ENCODE measurements at places on chromosomes 13 and 19.

- no peak for DNase-seq
Observed at GRCh38 chr13:40514802-40515201, 151.6 kb downstream of the FOXO1 start.

DNA sequence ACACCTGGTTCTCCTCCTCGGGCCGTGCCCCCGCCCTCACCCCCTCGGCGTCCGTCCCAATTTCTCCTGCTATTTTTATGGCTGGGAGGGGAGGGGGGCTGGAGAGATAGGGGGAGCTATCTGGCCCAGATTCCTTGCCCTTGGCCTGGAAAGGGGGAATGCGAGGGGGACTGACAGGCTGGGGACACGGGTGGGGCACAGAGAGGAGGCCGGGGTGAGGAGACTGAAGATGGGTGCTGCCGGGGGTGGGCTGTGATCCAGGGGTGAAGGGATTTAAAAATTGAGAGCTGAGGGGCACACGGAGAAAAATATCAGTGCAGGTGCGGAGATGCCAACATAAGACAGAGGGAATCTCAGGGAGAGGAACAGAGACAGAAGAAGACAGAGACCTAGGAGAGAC is 2.3 kb downstream of the PRKCG start:
- DNase-seq: no peak

- no peak for DNase-seq
Observed at GRCh38 chr13:44738463-44738862, 162.3 kb upstream of the TSC22D1 start.

- DNase-seq: no peak
Observed at GRCh38 chr13:44814836-44815235, 174.4 kb downstream of the NUFIP1 start.

DNA sequence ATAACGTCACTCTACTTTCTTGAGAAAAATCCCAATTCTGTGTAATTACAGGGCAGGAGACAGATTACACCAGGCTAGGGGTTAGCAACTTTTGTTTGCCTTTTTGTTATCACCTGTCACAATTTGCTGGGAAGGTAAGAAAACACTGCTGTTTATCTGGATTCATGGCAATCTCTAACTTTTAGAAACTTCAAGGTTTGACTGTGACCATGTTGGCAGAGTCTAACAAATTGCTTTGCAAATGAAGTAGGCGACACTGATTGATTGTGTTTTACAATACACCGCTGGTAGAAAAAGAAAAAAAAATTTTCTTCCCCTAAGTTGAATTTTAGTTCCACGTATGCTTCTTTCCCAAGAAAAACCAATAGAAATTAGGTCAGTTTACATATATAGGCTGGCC is 10.4 kb upstream of the PDX1 start:
- no peak for DNase-seq

GRCh38 chr13:37319031-37319443 is 213.6 kb upstream of the CSNK1A1L start:
- DNase-seq: no peak

- no peak for DNase-seq
Observed at GRCh38 chr19:9251236-9251635, 506 bp downstream of the OR7E24 start.

DNA sequence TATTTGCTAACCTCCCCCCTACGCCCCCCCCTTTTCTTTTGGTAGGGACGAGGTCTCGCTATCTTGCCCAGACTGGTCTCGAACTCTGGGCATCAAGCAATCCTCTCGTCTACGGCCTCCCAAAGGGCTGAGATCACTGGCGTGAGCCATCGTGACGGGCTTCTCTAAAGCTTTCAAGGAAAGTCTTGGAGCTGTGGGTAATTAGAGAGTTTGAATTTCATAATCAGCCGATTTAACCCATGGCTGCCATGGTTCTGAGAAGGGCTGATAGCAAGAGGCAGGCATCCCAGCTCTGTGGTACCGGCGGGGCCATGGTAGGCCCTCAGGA is 679 bp upstream of the ABHD8 start:
- DNase-seq: no peak

- no peak for DNase-seq
Observed at GRCh38 chr19:18507021-18507726, 14.7 kb downstream of the ELL start.

DNA sequence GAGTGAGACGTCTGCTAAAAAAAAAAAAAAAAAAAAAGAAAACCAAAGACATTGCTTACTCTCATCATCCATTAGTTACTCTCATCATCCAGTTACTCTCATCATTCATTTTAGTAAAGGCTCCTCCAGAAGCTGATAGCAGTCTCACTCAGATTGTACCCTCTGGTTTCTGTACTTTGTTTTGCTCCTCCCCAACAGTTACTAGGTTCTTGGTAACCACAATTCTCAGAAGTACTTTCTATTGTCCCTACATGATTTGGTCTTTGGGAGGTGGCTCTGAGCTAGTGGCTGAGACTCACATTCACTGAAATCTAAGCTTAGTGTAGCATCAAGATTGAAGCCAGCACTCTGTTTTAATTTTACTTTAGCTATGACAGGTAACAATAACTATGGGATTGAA is 14.3 kb downstream of the ERICH4 start:
- DNase-seq: no peak

GRCh38 chr19:4197228-4197624 is 14.7 kb downstream of the ANKRD24 start:
- DNase-seq: no peak

GRCh38 chr13:34310539-34310938 is 492.6 kb downstream of the RFC3 start:
- DNase-seq: no peak

- peak; percentile 53 for DNase-seq
Observed at GRCh38 chr19:39410017-39410830, 2.2 kb upstream of the PLEKHG2 start.

DNA sequence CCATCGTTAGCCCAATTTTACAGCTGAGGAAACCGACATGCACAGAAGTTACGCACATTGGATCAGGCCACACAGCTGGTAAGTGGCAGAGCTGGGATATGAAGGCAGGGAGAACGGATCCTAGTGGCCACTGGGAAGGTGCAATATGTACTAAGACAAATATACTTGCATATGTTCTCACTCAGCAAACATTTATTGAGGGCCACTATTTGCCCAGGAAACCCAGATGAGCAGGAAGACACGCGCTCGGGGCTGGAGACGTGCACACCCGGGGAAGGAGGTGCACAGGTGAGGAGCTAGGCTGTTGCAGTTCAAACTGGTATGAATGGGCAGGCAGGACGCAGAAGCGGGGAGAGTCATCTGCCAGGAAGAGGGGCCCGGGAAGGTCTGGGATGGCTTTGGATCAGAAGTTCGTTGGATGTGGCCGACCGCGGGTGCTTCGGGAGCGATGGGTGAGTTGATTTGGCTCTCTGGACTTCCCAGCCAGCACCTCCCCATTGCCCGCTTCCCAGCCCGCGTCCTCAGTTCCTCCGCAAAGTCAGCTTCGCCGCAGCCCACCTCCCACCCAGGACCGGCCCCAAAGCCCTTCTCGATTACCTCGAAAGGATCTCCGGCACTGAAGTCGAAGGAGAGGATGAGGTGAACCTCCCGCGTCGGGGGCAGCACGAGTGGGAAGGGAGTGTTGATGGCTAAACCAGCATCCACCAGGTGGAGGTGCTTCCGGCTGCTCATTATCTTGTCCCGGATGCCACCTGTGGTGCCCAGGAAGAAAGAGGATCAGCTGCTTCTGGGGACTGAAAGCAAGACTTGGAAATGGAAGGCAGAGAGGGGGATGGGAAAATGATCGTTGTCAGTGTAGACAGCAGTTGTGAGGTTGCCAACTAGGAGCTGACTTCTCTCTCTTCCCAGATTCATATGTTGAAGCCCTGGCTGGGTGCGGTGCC is 17.8 kb upstream of the CABP5 start:
- DNase-seq: no peak

Measured in ascending aorta (tissue), 2 donors.